ENCODE measurements at places on chromosomes 4 and X. TPM values are rescaled to one million over a fixed set of nuclear protein-coding genes. Genes with fewer than 3 reads are reported as not detected.

STOX2 gene
- polyA plus RNA-seq = 13.2 TPM

MXRA5 gene
- 6.4 TPM for polyA plus RNA-seq

- DNase-seq = no peak
These were observed 209.6 kb upstream of the MAGEB2 start for GRCh38 chrX:30005813-30006212.

ABCD1 gene
- polyA plus RNA-seq = 11.0 TPM

- DNase-seq = no peak
These were observed 494.1 kb downstream of the CENPC start for GRCh38 chr4:67051000-67051789.

CXCL10 gene
- 4.1 TPM for polyA plus RNA-seq

- DNase-seq = peak; percentile 65
These were observed 109.1 kb downstream of the PTTG2 start for GRCh38 chr4:38069271-38069760.

All from renal pelvis (tissue), 12 donors.